ENCODE measurements at places on chromosomes 12 and 14.

GRCh38 chr12:22257100-22257499, 77.4 kb downstream of the ST8SIA1 start:
- DNase-seq, result no peak

GRCh38 chr12:26297396-26298070, 102.2 kb downstream of the SSPN start:
- no peak for DNase-seq

DNA sequence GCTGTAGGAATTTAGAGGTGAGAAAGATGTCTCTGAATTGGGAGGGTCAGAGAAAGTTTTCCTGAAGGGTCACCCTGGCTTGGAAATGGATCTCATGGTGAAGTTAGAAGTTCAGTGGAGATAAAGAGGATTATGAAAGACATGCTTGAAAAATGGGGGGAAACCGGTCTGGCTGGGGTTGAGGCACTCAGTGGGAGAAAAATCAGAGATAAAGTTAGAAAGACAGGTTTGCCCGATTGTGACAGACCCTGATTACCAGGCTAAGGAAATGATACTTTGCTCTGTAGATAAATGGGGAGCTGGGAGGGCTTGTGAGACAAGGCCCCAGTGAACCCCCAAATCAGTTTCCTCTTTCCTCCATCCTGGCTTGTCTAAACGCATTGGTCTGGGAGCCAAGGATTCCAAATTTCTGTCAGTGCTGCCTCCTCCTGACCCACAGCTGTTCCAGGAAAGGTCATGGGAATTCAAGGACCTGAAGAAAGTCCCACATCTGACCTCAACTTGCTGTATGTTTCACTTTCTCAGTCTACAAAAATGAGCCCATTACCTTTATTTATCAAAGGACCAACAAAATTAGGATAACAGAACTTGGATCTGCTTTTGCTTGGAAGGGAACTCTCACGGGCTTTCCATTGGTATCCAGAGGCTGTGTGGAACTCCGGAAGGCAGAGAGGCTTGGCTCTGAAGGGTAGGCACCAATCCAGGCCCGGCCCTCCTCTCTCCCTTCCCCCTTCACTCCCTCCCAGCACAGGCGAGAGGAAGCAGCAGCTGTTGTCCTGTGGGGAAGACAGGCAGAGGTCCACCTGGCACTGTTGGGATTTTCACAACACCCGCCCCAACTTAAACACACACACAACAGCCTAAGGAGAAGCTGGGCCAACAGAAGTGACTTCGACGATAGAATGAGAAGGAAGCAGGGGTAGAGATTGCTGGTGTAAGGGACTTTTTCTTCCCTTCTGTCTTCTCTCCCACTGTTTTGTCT, 3.4 kb upstream of the RNASE7 start:
- DNase-seq, result no peak

DNA sequence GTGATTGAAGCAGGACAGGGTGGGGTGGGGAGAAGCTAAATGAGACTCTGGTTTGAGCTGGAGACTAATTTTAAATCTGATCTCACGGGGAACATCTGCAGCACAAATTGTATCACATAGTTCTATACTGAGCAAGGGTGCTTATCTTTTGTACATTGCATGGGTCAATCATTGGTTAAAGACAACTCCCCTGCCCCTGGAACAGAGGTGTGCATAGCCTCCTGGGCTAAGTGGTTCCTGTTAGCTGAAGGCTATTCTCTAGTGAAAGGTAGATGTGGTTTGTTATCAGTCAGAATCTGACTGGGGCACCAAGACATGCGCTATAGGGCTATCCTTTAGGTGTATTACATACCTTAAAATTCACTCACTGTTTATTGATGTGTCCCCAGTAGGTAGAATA, 103.9 kb upstream of the KITLG start:
- DNase-seq, result no peak

GRCh38 chr12:124115976-124116690, 143.1 kb downstream of the ZNF664 start:
- no peak for DNase-seq

- DNase-seq, result no peak
These were observed 286.3 kb downstream of the RPAP3 start for GRCh38 chr12:47419497-47419896.

DNA sequence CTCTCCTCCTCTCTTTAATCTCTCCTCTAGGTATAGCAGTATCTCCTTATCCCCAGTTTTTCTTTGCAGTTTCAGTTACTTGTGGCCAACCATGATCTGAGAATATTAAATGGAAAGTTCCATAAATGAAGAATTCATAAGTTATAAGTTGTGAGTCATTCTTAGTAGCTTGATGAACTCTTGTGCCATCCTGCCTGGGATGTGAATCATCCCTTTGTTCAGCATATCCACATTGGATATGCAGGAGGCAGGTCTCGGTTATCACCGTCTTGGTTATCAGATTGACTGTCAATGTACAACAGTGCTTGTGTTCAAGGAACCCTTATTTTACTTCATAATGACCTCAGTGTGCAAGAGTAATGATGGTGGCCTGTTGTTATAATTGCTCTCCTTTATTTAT, 134.0 kb downstream of the TMEM117 start:
- no peak for DNase-seq

GRCh38 chr12:106917503-106917902, 38.2 kb upstream of the TMEM263 start:
- no peak for DNase-seq

DNA sequence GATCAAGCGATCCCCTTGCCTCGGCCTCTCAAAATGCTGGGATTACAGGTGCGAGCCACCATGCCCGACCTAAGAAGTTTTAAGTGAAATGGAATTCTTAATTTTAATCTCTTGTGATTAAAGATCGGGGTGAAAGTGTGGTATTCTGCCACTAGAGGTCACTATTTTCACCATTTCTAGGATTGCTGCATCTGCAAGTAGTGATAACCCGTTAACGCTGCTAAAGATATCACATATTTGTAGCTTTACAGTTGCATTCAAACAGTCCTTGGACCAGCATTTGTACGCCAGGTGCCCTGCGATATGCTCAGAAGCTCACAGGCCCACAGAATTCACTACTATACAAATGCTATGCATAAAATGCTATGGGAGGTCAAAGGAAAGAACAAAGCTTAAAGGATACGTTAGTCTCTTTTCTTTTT, 19.3 kb downstream of the CCDC62 start:
- DNase-seq, result no peak

GRCh38 chr12:43937947-43938346, 102.1 kb downstream of the TMEM117 start:
- DNase-seq, result no peak

DNA sequence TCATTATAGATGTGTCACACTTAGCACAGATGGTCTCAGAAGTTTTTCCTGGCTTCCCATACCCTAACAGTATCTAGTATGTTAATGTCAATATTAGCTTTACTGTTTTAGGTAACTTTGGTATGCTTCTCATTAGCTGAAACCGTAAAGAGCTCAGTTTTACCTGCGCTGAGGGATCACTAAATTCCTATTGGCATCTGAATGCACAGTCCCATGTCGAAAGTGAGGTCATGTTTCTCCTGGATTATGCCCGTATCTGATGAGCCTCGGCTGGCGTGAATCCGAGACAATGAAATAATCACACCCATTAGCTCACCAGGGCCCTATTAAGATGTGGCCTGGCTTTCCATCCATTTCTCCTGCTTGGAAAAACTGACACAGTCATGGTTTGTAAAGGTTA, 418.2 kb downstream of the ZFP36L1 start:
- no peak for DNase-seq

GRCh38 chr12:48695859-48696258, 13.8 kb upstream of the KANSL2 start:
- no peak for DNase-seq

DNA sequence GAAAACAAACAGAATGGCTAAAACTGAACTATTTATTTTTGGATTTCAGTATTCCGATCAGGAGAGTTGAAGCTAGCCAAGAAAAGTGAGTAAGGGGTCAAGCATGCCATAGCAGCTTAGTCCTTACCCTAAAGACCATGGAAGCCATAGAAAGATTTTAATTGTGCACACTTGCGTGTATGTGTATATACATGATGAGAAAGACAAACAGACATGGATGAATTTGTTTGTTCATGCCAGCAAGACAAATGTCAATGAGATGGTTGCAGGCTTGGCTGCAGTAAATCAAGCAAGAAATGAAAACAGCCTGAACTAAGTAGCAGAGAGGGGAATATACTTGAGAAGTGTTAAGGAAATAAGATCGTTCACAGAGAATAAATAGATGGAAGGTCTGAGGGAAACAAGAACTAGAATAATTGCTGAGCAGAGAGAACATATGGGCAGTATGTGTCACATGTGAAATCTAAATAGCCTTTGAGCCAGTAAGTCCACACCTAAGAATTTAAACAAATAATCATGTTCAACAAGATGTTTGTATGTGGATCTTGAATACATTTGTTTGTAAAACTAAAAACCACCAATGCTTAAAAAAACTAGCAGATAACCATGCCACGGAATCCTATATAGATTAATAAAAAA, 14.8 kb downstream of the SNW1 start:
- no peak for DNase-seq

DNA sequence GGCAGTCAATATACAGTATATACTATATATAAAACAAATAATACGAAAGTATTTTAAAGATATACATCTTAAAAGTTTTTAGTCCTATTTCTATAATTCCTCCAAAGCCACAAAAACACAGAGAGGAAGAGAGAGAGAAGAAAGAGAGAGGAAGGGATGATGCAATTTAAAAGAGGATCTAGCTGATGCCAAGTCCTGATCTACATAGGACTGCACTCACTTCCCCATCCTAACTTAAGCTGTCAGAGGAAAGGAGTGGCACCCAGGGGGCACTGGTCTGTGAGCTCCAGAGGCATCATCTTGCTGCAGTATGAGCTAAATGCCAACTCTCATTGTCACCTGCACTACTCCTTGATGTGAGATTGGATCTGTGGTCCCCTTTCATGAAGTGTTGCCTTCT, 95.8 kb downstream of the C12orf42 start:
- no peak for DNase-seq
